GM04504 (cell line): ENCODE measurements at places on chromosomes 3 and 15.
A peak's percentile ranks its signal among the peaks of the same experiment; 100 is the strongest.

GRCh38 chr3:154971341-154971740 is 108.8 kb upstream of the MME start:
- DNase-seq, result no peak

DNA sequence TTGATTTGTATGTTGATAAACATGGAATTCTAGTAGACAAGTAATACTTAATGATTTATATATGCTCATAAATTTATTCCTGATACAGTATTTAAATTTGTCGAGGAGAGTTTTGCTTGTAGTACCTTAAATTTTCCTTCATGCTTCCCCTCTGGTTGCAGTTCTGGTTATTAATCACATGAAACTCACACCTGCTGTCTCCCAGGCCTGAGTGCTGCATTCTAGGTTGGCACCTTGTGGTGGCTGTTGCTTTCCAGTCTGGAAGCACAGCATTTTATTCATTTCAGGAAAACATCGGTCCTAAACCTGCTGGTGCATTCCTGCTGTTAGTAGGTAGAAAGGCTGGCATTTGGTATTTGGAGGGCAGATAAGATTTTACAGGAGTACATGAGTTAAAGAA is 44.9 kb downstream of the ATP1B3 start:
- no peak for DNase-seq

DNA sequence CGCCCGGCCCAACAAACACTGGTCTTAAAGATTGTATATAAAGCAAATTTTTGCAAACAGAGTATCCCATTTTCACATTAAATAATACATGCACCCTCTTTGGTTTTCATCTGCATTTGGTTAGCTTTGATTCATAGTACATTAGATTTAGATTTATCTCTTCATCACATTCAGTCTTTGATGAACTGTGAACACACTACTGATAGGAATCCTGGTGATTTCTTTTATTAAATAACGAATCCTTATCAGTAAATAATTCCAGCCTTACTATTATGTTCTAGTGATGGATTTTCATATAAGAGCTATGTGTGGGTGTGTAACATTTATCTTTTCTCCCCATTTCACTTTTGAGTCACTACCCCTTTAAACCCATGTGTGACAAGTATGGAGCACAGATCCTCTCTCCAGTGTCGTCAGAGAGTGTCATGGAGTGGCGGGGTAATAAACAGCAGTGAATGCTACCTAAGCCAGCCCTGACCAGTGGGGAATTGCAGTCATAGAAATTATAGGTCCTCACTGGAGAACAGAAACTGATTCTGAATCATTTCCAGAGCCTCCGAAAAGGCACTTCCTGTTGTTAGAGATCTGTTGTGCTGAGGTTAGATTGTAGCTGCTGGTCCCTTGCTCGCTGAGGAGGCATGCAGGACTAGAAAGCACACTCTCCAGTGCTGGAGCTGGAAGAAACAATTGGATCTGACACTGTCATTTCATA is 22.0 kb downstream of the SLC7A14 start:
- DNase-seq, result peak; percentile 44

- no peak for DNase-seq
Observed at GRCh38 chr15:39406485-39406884, 174.4 kb upstream of the THBS1 start.

GRCh38 chr15:43376017-43376705 is 5.3 kb downstream of the TUBGCP4 start:
- no peak for DNase-seq

DNA sequence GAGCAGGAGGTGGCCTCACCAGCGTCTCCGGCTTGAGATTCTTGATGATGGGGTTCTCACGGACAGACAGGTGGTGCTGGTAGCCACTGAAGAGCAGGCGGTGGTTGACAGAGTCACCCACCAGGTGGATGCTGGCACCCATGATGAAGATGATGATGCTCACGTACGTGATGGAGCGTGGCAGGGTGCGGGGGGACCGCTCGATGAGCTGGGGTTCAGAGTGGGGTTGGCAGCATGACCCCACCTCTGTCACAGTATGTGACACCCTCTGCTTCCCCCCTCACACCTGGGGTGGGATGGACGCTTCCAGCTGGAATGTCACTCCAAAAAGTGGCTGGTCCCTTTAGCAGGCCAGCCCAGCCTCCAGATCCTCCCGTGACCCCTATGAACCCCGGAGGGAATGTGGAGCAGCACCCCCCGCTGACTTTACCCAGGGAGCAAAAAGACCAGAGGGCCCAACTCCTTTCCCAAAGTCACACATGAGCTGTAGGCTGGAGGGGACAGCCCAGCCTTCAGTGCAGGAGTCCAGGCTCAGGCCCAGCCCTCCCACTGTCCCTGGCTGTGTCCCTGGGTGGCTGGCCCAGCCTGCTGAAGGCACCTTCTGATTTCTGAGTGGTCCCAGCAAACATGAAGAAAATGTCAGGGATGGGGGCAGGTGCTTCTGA is 6.7 kb upstream of the CALML4 start:
- no peak for DNase-seq

- no peak for DNase-seq
Observed at GRCh38 chr3:47008851-47009224, 29.4 kb downstream of the NBEAL2 start.

DNA sequence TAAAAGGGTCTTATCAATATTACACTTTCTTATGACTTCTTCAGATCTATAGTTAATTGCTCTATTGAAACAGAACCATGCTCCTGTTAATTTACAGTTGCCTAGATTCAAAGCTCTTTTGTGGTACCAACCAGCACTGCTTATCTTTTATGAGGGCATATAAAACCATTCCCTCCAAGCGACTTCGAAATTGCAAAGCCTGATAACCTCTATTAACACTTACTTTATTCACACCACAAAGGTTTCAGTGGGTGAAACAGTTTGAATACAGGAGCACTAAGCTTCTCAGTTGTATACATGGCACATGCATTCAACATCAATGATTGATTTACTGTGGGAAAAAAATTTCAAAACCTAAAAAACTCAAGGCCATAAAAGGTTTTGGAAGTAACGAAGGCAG is 74.9 kb upstream of the PPIB start:
- DNase-seq, result no peak

GRCh38 chr3:8524656-8525399 is 23.2 kb downstream of the LMCD1 start:
- DNase-seq, result no peak

DNA sequence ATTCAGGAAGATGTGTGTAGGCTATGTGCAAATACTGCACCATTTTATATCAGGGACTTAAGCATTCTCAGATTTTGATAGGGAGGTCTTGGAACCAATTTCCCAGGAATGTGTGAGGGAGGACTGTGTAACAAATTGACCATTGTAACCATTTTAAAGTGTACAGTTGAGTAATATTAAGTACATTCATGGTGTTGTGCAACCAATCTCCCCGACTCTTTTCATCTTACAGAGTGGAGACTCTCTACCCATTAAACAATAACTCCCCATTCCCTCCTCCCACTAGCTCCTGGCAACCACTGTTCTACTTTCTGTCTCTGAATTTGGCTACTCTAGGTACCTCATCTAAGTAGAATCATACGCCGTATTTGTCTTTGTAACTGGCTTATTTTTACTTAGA is 5.1 kb downstream of the RCN2 start:
- DNase-seq, result no peak

GRCh38 chr15:31303726-31304648 is 22.6 kb upstream of the KLF13 start:
- no peak for DNase-seq

DNA sequence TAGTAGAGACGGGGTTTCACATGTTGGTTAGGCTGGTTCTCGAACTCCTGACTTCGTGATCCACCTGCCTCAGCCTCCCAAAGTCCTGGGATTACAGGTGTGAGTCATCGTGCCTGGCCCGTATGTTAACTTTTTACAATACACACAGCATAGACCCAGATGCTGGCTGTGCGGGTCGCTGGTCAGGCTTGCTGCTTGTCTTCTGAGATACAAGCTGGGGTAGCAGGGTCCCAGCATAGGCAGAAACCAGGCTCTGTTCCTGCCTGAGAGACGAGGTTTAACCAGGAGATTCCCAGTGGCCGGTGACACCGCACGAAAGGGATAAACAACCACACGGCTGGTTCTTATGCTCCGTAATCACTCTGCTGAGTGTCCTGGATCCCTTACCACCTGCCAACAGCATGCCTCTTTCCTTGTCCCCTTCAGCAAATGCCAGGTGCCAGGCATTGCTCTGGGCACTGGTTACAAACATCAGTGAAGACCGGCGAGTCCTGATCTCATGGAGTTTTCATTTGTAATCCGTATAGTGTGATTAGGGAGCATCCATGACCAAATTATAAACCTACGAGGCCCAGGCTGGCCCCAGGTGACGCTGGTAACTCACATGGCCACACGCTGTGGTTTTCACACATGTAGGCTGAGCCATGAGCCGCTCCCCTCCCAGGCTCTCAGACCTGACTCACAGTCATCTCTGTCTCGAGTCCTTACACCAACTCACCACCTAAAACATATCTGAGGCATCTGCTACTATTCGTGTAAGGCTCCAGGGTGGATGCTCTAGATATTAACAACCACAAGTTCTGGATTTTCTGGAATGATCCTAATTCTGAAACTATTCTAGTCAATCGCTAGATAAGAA is 125.7 kb downstream of the PDZRN3 start:
- no peak for DNase-seq

DNA sequence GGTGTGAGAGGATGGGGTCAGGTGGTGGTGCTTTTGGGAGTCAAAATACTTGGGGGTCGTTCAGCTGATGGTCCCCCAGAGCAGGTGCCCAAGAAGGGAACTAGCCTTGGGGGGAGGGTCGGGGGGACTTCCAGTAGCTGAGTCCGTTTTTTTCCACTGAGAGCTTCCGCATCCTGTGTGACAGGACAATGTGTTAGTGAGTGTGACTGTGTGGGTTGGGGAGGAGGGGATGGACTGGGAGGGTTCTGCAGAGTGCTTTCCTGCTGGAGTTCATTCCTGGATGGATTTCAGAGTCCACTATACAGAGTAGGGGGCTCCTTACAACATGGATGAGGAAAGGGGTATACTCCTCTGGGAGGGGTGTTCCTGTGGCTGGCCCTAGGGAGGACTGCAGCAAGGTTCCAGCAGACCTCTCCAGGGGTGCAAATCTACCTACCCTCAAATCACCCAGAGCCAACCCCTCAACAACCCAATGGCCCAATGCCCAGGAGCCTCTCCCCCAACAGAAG is 601 bp upstream of the HYAL2 start:
- DNase-seq, result no peak

- no peak for DNase-seq
Observed at GRCh38 chr15:38401106-38401505, 52.8 kb upstream of the FAM98B start.

DNA sequence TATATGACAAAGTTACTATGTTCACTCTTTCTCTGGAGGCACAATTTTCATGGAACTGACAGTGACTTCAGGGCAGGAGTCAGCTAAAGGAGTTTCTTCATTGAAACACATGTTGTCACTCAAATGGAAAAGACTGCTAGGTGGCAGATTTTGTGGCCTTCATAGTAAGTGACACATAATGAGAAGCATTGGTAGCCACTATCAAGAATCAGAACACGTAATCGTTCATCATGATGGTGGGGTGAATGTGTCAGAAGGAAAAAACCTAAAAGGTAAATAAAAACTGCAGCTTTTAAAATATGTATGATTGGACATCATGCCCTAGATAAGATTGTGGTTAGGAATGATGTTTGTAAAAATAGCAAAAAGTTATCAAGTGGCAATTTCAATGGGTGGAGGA is 1491.0 kb downstream of the SI start:
- DNase-seq, result no peak

- no peak for DNase-seq
Observed at GRCh38 chr15:79208179-79208578, 74.3 kb upstream of the ANKRD34C start.

- DNase-seq, result no peak
Observed at GRCh38 chr3:13338996-13339395, 81.1 kb downstream of the NUP210 start.

- DNase-seq, result no peak
Observed at GRCh38 chr15:65856821-65857455, 12.4 kb upstream of the RAB11A start.

- DNase-seq, result peak; percentile 6
Observed at GRCh38 chr3:172751175-172751704, 714 bp downstream of the ECT2 start.

GRCh38 chr3:46593274-46593862 is 19.0 kb upstream of the FAM240A start:
- no peak for DNase-seq

DNA sequence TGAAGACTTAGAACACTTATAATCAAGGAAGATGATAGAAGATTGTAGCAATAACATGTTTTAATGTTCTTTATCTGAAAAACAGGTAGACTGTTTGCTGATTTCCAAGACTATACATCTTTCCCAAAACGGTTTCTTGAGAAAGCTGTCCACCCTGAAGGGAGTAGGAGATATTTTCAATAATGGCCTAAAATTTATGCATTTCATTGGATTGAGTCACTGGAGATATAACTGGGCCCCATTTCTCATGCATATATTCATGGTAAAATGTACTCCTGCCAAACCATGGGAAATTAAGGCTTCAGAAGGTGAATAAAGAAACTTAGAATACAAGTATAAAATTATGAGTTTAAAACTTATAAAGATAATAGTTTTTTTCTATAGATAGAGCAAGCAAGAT is 143.9 kb downstream of the LSAMP start:
- no peak for DNase-seq

DNA sequence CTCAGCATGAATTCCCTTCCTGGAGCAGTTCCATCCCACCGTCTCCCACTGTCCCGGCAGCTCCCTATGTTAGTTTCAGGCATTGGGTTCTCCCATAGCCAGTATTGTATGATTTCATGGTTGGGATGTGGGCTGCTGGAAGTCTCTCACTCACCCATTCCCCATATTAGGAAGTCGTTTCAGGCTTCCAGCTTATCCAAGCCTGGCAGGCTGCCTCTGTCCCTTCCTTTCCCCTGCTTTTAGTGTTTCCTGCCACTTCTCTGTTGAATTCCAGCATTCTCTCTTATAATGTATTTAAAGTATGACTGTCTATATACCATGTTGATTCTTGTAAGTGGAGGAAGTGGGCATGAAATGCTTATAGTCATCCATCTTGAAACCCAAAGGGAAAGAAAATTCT is 309.7 kb upstream of the RBMS3 start:
- no peak for DNase-seq

DNA sequence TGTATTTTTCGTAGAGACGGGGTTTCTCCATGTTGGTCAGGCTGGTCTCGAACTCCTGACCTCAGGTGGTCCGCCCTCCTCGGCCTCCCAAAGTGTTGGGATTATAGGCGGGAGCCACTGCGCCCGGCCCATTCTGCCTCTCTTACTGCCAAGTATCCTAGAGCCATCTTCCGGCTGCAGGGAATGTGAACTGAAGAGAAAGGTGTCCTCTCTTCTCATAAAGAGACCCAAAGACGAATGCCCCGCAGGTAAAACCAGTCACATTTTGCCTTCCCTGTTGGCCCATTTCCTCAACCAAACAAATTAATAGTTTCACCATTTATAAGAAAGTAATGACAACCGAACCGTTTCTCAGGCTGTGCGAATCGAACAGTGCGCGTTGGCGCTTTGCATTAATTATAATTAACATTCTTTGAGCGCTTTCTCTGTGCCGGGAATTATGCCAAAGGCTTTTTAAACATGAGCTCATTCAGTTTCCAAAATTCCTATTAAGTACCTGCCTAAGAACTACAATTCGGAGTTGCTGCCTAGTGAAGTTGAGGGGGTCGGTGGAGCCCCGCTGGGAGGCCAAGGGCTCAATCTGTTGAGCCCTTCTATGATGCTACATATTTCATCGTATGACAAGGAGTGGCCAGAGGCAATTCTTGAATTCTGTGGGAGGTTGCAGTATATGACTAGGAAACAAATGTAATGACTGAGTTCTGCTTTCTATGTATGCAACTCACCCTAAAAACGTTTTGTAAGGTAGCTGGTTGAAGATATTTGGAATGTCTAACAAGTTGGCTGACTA is 819 bp upstream of the RPL24 start:
- no peak for DNase-seq

- peak; percentile 42 for DNase-seq
Observed at GRCh38 chr3:70824773-70825172, 512.3 kb upstream of the MDFIC2 start.
